ENCODE measurements at places on chromosomes 2 and 18.

DNA sequence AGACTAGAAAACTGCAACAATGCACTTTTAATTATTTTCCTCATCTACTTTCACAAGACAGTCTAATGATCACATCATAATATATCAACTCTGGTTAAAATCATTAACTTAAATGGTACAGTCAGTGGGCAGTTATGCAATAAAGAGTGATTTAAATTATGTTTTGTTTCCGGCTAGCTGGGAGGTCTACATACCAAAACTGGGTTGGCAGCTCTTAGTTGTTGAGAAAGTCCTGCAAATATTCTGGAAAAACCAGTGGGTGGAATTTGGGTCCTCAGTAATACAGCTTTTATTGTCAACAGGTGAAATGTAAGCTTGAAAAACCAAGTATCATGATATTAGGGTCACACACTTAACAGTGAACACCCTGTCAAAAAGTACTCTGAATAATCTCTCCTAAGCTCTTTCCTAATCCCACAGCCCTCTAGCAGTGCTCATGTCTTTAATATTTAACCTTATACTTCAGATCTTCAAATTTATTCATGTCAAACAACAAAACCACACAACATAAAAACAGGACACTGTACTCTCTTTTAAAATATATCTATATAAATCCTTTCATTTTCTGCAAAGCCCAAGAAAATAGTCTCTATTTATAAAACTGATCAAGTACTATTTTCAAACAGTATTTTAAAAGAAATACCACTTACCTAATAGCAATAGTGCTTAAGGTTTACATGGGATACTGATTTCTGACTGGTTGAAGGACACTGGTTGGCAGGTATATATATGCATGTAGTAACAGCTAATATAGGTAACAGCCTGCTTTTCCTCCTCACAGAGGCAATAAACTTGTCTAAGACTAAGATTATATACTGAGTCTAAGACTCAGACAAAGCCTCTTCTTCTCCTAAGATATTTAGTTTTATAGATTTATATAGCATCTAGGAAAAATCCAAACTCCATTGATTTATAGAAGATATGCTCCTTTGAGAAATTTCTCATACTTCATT is 103.8 kb downstream of the GAREM1 start:
- DNase-seq, result no peak

DNA sequence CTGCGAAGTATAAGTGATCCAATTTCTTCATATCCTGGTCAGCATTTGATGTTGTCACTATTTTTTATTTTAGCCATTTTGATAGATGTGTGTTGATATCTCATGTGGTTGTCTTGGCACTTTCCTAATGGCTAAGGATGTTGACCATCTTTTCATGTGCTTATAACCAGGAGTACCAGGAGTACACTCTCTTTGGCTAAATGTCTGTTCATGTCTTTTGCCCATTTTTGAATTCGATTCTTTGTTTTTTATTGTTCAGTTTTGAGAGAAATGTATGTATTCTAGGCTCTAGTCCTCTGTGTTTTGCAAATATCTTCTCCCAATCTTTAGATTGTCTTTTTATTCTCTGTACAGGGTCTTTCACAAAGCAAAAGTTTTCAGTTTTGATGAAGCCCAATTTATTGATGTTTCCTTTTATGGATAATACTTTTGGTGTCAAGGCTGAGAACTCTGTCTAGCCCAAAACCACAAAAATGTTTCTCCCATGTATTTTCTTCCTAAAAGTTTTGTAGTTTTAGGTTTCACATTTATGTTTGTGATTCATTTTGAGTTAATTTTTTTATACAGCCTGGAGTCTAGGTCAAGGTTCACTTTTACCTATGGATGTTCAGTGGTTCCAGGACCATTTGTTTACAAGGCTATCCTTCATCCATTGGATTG is 65.4 kb downstream of the SDC1 start:
- DNase-seq, result no peak

GRCh38 chr2:10930721-10931516 is 19.2 kb downstream of the KCNF1 start:
- no peak for DNase-seq

DNA sequence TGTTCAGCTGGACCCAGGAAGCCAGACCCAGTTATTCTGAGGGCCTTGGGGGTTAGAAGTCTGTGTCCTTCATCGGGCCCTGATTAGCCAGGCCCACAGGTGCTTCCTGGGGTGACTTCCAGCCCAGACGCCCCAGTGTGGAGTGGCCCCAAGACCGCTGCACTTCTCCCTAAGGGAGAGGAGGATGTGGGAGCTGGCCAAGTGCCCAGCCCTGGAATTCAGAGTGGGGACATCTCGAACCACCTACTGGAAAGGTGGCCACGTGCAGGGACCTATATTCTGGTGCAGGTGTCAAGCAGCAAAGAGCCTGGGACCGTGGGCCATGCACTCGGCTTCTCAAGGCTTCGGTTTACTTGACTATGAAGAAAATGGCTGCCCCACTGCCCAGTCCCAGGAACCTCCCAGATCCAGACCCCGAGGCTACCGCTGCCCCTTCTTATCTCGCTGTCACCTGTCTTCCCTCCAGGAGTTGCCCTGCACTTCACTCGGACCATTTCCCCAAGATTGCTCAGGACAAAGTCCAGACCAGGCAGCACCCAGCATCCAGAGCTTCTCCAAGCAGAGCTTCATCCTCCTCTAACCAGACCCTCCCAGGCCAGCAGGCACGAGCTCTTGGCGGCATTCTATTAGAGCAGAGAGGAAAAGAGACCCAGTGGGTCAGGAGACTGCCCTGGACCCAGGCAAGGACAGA is 142.8 kb upstream of the ID2 start:
- DNase-seq, result no peak

DNA sequence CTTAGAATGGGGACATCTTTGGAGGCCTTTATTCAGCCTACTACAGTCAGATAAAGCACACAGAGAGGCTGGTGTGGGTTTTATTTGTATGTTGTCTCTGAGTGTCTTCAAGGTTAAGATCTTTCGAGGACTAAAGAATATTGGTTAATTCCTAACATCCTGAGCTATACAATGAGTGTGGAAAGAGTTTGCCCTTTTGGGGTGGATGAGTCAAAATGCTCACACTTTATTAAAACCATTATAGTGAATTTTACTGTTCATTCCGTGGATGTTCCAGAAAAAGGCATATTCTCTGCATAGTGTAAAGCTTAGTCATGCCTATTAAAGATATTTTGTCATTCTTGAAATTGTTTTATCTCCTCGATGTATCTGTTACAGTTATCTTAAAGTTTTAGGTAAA is 29.1 kb upstream of the SLC38A11 start:
- no peak for DNase-seq

- no peak for DNase-seq
Observed at GRCh38 chr18:11380968-11381367, 228.4 kb upstream of the SLC35G4 start.

- DNase-seq, result peak; percentile 26
Observed at GRCh38 chr2:71276311-71277146, 49.6 kb upstream of the PAIP2B start.

GRCh38 chr2:14635391-14635871 is 2.9 kb downstream of the LRATD1 start:
- peak; percentile 21 for DNase-seq

- DNase-seq, result no peak
Observed at GRCh38 chr18:32769586-32770053, 3.2 kb downstream of the KLHL14 start.

GRCh38 chr18:56672391-56672790 is 21.2 kb downstream of the WDR7 start:
- DNase-seq, result no peak

- no peak for DNase-seq
Observed at GRCh38 chr2:213034585-213034984, 116.8 kb downstream of the IKZF2 start.

- DNase-seq, result no peak
Observed at GRCh38 chr18:26252411-26252810, 26.2 kb downstream of the TAF4B start.

- DNase-seq, result no peak
Observed at GRCh38 chr18:59140302-59140885, 710 bp downstream of the SEC11C start.

- no peak for DNase-seq
Observed at GRCh38 chr2:163681745-163682144, 54.1 kb downstream of the FIGN start.

DNA sequence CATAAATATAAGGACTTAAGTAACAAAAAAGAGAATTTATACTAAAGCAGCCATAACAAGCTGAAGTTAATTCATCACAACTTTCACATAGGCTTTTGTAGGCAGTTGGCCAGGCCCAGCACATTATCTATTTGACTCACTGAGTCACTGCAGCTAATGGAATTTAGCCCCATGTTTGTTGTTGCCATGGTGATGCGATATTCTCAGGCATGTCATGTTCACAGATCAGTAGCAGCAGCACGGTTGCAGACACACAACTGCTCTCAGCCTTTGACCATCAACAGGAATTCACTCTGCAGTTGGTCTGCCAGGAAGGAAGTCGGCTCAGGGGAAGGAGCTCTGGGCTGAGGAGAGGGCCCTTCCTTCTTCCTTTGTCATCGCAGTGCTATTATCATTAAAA is 639.8 kb downstream of the TMEM182 start:
- DNase-seq, result no peak

All from LNCaP clone FGC (cell line).